ENCODE measurements at places on chromosomes 16 and 17. TPM values are rescaled to one million over a fixed set of nuclear protein-coding genes. Genes with fewer than 3 reads are reported as not detected.

DNA sequence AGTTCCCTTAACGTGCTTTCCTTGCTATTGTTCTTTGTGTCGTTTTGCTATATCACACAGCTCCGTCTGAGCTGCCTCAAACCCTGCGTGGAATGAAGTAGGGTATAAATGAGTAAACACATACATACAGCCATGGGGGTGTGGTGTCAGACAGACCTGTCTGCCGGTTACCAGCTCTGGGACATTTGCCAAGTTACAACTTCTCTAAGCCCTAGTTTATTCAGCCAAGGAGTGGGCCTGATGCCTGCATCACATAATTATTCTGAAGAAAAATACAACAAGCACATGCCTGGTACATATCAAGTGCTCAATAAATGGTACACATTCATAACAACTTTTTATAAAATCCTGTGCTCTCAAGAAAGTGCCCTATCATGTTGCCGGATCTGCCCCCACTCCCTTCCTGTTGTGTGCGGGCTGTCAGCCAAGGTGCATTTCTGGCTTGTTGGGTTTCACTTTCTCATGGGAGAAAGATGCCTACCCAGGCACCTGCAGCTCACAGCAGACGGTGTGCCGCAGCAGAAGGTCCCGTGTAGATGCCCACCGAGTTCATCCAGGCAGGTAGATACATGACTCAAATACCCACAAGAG is 30.5 kb downstream of the SMPD3 start:
- DNase-seq: peak; percentile 47

The CCDC154 gene
- under 0.01 TPM for total RNA-seq

- DNase-seq: no peak
These were observed 32.6 kb downstream of the KDM8 start for GRCh38 chr16:27235938-27236245.

GRCh38 chr17:41393294-41393693 is 4.1 kb downstream of the KRT31 start:
- DNase-seq: no peak

DNA sequence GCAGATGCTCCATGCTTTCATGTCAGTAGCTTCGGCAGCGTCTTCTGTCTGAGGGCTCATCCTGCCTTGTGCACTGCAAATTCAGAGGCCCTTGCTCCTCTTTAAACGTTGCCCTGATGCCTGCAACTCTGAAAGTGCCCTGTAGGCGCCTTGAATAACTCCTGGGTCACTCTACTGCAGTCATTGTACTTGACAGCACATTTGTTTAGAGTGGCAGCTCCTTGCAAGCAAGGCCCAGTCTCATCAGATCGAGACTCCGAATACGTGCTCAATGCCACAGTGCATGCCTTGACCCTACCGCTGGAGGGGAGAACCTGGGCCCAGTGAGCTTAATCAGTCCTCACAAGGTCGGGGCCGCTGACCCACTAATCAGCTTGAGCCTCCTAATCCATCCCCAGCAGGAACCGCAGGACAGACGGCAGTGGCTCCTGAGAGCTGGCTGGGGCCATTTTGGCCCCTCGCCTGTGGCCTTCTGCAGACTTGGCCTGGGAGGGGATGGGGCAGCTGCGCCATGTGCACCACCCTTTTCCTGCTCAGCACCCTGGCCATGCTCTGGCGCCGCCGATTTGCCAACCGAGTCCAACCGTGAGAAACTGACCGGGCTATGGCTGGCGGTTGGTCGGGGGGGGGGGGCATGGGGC is at the start of gene PRCD:
PRCD (plus strand) TSS at position 414 of the 641 bp plus-strand sequence; CDS start at position 512, 98 bp downstream.
- DNase-seq: no peak

The ABCA10 gene
- total RNA-seq: 0.22 TPM

GRCh38 chr17:42428141-42428944 is 5.3 kb upstream of the CAVIN1 start:
- DNase-seq: peak; percentile 89

The HOXB6 gene
- total RNA-seq: 0.87 TPM

DNA sequence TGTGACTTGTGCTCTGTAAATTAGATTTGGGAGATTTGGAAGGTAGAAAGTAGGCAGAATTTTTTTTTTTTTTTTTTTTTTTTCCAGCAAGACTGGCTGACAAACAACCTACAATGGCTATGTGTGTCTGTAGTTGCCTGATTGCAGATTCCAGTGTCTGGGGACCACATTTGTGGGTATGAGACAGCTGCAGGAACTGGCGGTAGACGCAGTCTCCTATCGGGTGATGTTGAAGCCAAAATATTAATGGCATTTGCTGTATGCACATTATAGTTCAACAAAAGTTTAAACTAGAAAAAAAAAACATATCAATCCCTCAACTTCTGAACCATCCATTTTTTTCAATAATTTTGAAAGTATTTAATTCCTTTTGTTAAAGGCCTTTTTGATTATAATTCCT is 665.2 kb downstream of the TOX3 start:
- DNase-seq: no peak

The GRIN2C gene
- under 0.01 TPM for total RNA-seq

DNA sequence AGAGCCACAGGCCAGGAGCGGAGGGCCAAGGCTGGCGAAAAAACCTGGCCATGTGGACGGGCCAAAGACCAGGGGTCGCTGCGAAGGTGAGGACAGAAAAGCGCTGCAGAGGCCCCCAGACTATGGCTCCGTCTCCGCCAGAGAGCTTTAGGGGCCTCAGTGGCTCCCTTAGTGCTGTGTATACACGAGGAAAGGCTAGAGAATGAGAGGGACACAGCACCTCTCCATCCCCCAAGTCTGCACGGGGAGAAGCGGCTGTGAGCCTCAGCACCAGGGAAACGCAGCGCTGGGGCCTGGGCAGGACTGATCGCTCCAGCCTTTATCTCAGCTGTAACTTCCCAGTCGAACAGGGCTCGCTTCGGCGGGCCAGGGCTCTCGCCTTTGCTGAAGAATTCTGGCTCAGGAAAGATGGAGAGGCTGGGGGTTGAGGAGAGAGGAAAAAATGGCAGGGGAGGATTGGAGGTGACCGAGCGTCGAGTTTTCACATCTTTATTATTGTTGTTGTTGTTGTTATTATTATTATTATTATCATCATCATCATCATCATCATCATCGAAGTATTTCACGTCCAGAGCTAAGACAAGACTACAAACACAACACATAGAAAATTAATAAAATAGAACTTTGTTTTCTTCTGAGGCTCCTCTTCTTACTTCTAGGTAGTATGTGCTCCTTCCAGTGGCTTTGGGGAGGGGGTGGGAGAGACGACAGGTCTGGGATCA is 1.9 kb upstream of the HOXB5 start:
- no peak for DNase-seq

DNA sequence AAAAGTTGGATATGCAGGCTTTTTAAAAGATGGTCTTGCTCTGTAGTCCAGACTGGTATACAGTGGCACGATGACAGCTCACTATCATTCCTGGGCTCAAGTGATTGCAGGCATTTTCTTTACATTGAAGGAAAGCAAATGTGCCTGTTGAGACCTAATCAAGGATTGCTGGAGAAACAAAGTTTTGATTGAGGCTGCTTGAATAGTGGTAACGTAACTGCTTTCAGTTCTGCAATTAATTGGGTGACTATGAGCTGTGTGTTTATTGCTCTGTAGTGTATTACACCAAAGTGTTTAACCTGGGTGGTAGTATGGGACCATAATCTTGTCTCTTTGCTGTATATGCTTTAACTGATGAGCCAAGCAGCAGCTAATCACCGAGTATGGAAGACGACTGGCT is 2.3 kb downstream of the UBB start:
- no peak for DNase-seq

- DNase-seq: no peak
These were observed 11.4 kb downstream of the CASKIN2 start for GRCh38 chr17:75503976-75504346.

- peak; percentile 48 for DNase-seq
These were observed 34.4 kb downstream of the CPD start for GRCh38 chr17:30413109-30413508.

The RCVRN gene
- total RNA-seq: not detected

The CACNA1H gene
- total RNA-seq: under 0.01 TPM

Measured in lung microvascular endothelial cell (primary cell).